ENCODE measurements at places on chromosomes 6 and 20. TPM values are rescaled to one million over a fixed set of nuclear protein-coding genes. Genes with fewer than 3 reads are reported as not detected.

OR2J3 gene
- total RNA-seq = not detected

RCAN2 gene
- total RNA-seq = 3.0 TPM

FBXO9 gene
- 62.5 TPM for total RNA-seq

MAK gene
- total RNA-seq = 0.20 TPM

CUTA gene
- total RNA-seq = 264 TPM

GSTA5 gene
- not detected for total RNA-seq

WFDC10B gene
- not detected for total RNA-seq

SLC35D3 gene
- total RNA-seq = 0.57 TPM

SYTL3 gene
- total RNA-seq = 0.20 TPM

LY6G6C gene
- total RNA-seq = 0.24 TPM

PRPF6 gene
- total RNA-seq = 91.3 TPM

DNA sequence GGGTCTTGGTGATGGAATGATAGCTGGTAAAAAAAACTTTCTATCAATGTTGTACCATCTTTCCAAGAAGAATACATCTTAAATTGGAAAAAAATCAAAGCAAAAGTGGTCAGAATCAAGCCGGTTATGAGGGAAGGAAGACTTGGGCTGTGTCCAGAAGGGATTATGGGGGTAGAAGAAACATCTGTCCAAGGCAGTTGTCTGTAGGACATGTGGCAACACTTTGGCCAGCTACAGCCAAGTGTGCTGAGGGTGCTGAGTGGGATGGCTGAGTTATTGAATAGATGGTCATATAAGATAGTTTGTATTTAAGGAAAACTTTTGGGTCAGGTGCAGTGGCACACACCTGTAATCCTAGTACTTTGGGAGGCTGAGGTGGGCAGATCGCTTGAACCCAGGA is 38.4 kb downstream of the INSM1 start:
- no peak for DNase-seq

DNA sequence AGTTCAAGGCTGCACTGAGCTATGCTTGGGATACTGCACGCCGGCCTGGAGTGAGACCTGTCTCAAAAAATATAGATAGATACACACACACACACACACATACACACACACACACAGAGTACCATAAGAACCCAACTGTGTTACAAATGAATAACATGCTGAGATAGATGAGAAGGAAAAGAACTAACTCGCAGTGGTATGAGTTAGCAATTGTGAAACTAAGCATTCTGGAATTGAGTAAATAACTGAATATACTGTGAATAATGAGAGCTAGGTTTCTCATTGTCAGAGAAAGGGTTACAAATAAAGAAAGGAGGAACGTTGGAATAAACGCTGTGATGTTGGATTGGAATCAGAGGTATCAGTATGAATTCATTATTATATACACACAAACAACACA is 14.6 kb upstream of the FAXC start:
- DNase-seq = no peak

DNA sequence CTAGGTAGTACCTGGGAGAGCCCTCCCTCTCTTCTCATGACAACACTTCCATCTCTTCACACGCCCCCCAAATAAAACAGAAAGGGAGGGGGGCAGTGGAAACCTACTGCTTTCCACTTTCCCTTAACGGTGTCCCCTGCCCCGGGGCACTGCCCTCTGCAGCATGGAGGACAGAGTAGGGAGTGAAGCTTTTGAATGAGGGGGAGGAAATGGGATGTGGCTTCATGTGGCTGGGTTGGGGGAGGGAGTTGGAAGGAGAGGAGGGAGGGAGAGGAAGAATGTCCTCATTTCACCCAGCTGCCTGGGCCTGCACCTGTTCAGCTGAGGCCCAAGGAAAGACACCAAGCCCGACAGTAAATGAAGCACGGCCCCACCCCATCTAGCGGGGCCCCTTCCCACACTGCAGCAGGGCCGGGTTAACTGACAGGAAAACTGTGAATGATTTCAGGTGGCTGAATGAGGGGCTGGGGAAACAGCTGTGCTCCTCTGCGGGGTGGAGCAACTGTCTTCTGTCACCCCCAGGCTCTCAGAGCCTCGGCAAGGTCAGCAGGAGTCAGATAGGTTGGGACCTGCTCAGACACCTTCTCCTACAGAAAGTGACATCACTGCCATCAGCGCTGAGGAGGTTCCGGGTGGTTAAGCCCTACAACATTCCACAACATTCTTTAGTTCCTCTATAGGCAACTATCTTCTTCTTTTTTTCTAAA is 40.0 kb upstream of the TAF8 start:
- DNase-seq = peak; percentile 69

- no peak for DNase-seq
Observed at GRCh38 chr6:139647016-139647415, 272.6 kb upstream of the CITED2 start.

DNA sequence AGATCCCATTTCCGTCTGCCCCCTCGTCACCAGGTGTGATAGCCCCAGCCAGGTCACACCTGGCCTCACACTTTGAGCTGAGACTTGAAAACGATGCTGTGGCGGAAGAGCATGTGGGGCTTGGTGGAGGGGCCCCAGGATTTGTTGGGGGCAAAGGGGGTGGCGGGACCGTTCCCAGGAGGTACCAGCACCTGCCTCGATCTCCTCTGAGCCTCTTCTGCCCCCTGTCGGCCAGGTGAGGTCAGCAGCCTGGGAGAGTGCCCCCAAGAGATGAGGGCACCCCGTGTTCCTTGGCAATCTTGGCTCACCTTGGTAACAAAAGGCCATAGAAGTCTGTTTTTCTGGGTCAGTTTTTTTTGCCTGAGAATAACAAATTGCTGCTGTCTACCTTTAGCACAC is 25.4 kb downstream of the SPATA2 start:
- no peak for DNase-seq

DNA sequence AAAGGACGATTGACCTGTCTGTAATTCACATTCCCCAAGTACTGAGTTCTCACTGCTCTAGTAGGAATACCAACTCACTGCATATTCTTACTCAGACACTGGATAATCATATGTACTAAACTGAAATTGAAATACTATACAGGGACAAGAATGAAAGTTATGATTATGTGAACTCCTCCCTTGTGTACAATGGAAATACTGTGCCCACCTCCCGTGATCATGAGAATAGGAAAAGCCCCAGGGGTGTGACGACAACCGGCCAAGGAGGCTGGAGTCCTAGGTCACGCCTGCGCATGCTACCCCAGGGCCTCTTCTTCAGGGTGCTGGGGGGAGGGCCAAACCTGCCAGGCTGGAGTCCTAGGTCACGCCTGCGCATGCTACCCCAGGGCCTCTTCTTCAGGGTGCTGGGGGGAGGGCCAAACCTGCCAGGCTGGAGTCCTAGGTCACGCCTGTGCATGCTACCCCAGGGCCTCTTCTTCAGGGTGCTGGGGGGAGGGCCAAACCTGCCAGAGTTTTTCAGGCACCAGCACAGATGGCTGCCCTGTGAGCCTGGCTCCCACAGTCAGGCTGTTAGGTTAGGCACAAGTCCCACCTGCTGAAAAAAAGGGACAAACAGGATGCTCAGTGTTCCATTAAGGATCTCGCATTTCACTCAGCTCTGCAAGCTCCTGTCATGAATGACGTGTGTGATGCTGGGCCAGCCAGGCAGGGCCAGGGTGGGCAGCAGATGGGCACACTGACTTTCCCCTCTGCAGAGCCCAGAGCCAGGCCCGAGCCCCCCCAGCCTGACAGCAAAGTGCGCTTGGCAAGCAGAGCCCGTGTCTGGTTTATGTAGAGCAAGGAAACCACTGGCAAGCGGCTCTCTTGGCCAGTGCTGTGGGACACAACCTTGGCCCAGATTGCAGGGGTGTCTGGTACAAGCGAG is 107.7 kb downstream of the FOXF2 start:
- DNase-seq = no peak

DNA sequence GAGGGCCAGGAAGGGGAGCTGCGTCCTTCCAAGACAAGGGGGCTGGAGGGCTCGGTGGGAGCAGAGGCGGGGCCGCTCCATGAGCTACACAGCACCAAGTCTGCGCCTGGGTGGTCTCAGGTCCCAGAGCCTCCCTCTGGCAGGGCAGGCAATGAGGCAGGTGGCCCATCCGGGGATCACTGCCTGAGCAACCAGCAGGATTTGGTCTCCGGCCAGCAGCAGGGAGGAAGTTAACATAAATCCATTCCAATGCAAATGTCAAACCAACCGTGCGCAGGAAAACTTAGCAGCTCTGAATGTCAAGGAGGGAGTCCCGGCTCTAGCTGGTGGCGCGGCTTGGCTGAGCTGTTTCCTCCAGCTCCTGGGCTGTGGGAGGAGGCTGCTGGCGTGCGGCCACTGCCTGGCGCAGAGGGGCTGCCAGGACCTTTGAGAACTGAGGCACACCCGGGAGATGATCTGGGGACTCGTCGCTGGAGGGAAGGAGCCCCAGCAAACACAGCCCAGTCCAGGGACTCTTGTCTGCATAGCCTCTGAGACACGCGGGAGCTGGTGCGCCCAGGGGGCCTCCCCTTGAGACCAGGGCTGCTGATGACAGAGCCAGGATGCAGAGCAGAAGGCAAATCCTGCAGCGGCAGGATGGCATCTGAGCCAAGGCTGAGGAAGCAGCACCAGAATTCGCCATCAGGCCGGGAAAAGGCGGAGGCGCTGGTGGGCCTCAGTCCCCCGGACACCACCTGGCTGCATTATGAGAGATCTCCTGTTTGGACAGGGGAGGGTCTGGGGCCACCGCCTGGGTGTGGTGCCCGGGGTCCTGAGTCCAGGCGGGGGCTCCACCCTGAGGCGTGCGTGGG is 33.1 kb upstream of the CHRNA4 start:
- DNase-seq = peak; percentile 78

GRCh38 chr6:2081155-2082138 is 164.0 kb downstream of the GMDS start:
- DNase-seq = no peak

- DNase-seq = no peak
Observed at GRCh38 chr20:22699396-22699795, 115.0 kb upstream of the FOXA2 start.

GRCh38 chr6:24307881-24308280 is 50.0 kb downstream of the DCDC2 start:
- no peak for DNase-seq

- no peak for DNase-seq
Observed at GRCh38 chr6:71473926-71474325, 185.3 kb downstream of the OGFRL1 start.

DNA sequence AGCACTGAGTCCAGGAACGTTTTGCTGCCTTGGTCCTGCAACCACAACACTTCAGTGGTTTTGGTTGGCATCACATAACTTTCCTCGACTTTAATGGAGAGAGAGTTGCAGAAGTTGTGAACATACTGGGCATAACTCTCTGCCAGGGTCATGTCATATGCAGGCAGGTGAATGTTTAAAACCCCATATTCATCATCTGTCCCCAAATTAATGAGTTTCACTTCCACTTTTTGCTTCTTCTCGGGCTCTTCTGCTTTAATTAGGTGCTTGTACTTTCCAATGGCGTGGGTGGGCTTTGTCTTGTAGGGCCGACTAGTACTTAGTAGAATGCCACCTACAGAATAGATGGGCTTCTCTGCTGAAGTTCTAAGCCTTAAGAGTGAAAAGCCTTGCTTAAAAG is 45.2 kb upstream of the TFAP2A start:
- DNase-seq = no peak

DNA sequence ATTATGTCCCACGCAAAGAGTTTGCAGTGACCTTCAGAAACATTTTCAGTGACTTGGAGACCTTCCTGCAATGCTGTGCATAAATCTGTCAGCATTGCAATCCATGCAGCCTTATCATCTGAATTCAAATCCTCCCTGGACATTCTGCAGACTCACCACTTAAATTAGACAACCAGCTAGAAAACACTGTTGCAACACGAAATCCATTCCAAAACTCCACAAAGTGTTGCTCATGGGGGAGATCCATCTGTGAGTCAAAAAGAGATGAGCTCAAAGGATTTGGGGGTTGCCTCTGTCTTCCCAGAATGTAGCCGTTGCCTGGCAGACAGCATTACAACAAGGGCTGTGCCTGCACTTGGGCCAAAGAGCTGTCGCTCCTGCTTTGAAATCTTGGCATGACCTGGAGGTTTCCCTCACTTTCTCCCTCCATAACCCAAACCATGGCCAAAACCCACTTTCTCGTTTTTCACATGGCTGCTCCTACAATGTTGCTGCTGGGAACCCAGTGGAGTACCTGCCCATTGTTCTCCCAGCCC is 163.5 kb upstream of the CDYL start:
- no peak for DNase-seq

GRCh38 chr20:56392881-56393482 is 537 bp downstream of the CSTF1 start:
- DNase-seq = no peak

- DNase-seq = no peak
Observed at GRCh38 chr6:139742671-139743070, 368.2 kb upstream of the CITED2 start.

DNA sequence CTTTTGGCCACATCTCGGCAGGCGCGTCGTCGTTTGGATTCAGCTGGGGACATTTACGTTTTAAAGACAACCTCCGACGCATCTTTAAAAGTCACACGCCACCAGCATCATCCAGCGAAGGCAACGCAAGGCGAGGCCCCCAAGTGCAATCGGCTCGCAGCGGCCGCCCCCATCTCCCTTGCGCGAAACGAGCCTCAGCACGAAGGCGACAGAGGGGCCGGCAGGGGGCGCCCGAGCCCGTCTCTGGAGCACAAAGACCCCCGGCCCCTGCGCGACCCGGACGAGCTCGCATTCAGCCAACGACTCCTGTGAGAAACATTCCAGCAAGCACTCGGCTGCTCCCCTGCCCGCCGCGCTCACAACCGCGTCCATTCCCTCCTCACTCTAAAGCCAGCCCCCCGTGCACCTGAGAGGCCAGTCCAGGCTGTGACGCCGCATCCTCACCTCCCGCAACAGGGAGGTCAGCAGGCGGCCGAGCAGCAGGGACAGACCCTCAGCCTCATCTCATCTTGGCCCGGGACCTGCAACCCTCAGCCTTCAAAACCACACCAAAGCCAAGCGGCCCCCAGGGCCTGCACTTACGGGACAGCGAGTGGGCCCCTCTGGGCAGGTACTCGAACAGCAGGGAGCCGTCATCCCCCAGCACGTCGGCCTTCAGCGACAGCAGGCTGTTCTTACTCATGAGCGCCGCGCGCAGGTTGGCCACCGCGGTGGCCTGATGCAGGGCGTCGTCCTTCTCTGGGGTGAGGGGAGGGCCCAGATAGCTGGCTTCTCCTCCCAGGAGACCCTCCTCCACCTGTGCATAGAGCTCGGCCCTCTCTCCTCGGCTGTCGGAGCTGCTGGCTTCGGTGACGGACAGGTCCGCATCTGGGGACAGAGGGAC is 35.8 kb downstream of the SLC2A4RG start:
- peak; percentile 89 for DNase-seq

DNA sequence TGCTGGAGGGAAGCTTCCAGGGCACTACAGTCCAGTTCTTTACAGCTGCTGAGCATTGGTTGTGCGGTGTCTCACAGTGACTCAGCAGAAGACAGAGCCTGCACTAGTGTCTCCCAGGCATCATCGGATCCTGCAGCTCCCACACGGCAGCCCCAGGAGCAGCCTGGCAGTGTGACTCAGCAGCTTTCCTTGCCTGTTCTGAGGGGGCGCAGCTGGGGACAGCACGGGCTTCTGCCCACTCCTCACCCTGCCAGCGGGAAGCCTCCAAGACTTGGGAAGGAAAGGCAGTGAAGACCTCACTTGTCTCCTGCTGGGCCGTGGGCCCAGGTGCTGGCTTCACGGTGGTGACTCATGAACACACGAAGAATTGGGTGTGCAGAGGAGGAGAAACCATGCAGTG is 165.4 kb downstream of the SYNDIG1 start:
- peak; percentile 65 for DNase-seq

- no peak for DNase-seq
Observed at GRCh38 chr6:3875486-3875885, 26.3 kb downstream of the FAM50B start.

All from H9 (cell line).